HAP-1 (cell line): ENCODE measurements at places on chromosomes 7 and 10.

GRCh38 chr7:104851268-104851667 is 162.7 kb upstream of the KMT2E start:
- no peak for DNase-seq

DNA sequence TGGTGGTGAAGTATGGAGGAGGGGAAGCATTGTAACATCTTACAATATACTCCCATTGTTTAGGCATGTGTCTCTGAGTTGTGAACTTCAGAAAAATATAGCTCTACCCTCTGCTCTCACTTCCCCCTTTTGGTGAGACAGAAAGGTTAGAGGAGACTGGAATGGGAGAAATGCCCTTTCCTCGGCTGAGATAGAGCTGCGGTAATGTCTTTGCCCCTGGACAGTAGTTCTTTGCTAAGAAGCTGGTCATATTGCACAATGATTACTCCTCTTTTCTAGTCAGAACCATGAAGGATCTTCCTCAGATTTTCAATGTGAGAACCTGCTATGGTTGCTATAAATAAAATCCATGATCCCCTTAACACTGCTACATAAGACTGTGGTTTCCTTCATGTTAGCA is 171.0 kb downstream of the SEM1 start:
- DNase-seq, result no peak

DNA sequence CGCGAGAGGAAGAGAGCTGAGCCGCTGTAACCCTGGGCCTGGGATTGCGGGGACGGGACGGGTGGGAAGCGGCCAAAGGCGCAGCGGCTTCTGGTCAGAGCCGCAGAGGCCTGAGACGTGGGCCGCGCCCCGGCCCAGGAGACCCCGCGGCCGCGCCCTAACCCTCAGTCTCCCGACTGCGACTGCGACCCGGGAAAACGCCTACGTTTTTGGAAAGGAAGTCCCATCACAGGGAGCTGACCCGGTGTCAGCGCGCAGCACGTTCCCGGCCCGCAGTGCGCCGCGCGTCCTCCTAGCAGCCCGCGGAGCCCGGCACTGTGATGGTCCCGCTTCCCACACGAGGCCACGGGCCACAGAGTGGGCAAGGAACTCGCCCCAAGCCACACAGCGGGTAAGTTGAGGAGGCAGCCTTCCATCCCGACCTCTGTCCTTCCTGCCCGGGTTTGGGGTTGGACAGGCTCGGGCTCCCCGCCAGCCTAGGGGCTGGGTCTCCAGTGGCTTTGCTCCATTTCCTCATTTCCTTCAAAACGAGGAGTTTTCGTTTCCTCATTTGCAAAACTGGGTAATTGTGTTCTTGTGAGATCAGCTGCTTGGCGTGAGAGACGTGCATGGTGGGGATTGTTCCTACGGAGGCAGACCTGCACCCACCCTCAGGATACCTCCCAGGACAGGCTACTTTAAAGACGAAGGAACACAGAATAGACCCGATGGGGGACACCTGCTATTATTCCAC is 1.2 kb downstream of the GPNMB start:
- DNase-seq, result no peak

DNA sequence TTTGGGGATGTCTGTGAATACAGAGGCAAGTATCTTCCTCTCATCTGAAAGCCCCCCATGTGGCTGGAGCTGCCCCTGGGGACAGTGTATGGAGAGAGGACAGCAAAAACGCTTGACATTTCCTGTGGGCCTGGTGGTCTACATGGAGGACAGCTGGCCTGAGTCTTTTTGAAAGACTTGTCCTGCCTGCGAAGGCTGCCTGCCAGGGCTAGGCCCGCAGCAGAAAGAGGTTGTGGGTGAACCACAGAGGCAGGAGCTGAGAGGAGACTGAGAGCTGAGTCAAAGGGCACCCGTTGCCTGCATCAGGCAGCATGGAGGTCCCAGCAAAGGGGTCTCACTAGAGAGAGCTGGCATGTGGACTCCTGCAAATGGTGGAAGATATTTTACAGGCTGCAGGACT is 66.4 kb downstream of the KAT6B start:
- no peak for DNase-seq

- no peak for DNase-seq
Measured at GRCh38 chr10:121864653-121865052, 63.2 kb downstream of the ATE1 start.

- no peak for DNase-seq
Measured at GRCh38 chr7:54419209-54419608, 123.0 kb upstream of the VSTM2A start.

- DNase-seq, result no peak
Measured at GRCh38 chr10:103540722-103541121, 47.2 kb downstream of the NEURL1 start.

- DNase-seq, result no peak
Measured at GRCh38 chr10:123140983-123141390, 5.2 kb downstream of the HMX3 start.
